ENCODE measurements at places on chromosomes 7 and 10. TPM values are rescaled to one million over a fixed set of nuclear protein-coding genes. Genes with fewer than 3 reads are reported as not detected.

DNA sequence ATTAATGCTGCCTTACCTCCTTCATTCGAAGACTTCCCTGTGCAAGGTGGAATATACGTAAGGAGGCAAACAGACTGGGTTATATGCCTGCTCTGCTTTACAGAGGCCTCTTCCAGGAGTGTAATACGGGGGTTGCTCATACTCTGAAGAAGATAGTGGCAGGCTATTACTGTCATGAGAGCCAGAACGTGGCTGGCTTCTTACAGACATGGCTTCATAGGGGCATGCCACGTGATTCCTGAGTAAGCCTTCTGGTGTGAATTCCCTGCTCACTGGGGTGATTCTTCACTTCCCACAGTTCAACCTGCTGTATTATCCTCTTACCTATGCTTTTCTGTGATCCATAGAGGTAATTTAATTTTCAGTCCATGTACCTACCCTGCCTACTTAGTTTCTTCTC is 141.8 kb downstream of the ST7 start:
- DNase-seq, result no peak
- no peak overlapping the region for H3K27ac ChIP-seq
- H3K4me1 ChIP-seq, result peaks cover 5% of the 10 kb centered on the region
- no peaks in the 10 kb centered on the region for H3K27me3 ChIP-seq

DNA sequence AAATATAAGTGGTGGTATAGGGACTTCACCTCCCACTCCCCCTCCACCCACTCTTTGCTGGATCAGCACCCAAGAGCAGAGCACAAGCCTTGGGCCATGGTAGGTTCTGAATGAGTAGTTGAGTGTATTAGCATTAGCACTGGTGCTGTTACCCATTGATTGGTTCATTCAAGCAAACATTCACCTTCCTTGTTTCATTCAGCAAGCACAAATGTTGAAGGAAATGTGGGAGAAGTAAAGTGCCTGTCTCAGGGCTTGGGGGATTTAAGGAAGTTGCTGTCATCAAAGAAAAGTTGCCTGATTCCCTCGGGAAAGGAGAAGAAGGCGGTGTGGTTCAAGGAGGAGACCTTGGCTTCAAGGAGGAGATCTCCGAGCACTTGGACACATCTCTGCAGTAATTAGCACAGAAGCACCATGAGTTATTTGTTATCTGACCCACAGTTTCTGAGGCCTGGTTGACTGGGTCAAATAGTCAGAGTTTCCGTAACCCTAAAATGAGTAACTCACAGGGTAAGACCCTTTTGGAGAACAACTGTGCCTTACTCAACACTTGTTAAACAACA is 17.3 kb downstream of the IL2RA start:
- peaks cover 9% of the 10 kb centered on the region for H3K27me3 ChIP-seq
- H3K27ac ChIP-seq, result no peak overlapping the region
- DNase-seq, result no peak
- H3K4me1 ChIP-seq, result no peaks in the 10 kb centered on the region
- H3K4me3 ChIP-seq, result no peak overlapping the region

GRCh38 chr10:80664071-80664680 is 126.5 kb downstream of the SH2D4B start:
- no peak overlapping the region for H3K27ac ChIP-seq
- no peaks in the 10 kb centered on the region for H3K27me3 ChIP-seq
- H3K4me3 ChIP-seq, result no peak overlapping the region
- DNase-seq, result peak; percentile 20
- H3K4me1 ChIP-seq, result peaks cover 2% of the 10 kb centered on the region

GRCh38 chr10:1465418-1465911 is 271.9 kb downstream of the ADARB2 start:
- DNase-seq, result no peak
- no peak overlapping the region for H3K27ac ChIP-seq
- no peaks in the 10 kb centered on the region for H3K4me1 ChIP-seq
- H3K36me3 ChIP-seq, result no peaks in the 10 kb centered on the region

Gene ACSM6
- not detected for total RNA-seq

All from fibroblast of lung (primary cell).